Motor neuron (in vitro differentiated cells): ENCODE measurements at places on chromosomes 11 and 22. TPM values are rescaled to one million over a fixed set of nuclear protein-coding genes. Genes with fewer than 3 reads are reported as not detected.

GRCh38 chr11:31375879-31376278, 6.2 kb downstream of the DNAJC24 start:
- ATAC-seq, result no peak

- peak; percentile 84 for ATAC-seq
These were observed 41.0 kb upstream of the APLNR start for GRCh38 chr11:57277845-57278720.

- ATAC-seq, result no peak
These were observed 150.2 kb downstream of the BRD1 start for GRCh38 chr22:49677495-49677889.

DNA sequence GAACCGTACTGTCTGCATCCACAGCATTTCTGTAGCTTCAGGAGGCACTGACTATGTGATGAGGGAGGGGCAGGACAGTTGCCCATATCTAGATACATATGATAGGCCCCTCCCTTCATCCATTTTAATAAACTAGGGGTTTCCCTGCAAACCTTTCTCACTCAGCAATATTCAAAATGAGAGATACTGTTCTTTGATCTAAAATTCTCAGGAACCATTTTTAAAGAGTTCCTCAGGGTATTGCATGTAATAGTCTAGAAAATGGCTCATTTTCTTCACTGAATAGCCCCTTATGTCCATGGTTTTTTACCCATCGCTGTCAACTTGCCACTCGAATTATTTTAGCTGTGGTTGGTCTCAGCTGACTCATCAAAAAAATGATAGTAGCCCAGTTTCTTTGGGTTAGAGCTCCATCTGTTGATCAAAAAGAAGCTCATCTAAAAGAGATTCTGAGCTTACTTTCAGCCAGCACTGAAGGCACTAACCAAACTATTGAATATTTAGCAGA, 37.0 kb upstream of the DNAJB7 start:
- peak; percentile 25 for ATAC-seq

GRCh38 chr11:15349413-15349812, 234.7 kb downstream of the INSC start:
- ATAC-seq, result no peak

DNA sequence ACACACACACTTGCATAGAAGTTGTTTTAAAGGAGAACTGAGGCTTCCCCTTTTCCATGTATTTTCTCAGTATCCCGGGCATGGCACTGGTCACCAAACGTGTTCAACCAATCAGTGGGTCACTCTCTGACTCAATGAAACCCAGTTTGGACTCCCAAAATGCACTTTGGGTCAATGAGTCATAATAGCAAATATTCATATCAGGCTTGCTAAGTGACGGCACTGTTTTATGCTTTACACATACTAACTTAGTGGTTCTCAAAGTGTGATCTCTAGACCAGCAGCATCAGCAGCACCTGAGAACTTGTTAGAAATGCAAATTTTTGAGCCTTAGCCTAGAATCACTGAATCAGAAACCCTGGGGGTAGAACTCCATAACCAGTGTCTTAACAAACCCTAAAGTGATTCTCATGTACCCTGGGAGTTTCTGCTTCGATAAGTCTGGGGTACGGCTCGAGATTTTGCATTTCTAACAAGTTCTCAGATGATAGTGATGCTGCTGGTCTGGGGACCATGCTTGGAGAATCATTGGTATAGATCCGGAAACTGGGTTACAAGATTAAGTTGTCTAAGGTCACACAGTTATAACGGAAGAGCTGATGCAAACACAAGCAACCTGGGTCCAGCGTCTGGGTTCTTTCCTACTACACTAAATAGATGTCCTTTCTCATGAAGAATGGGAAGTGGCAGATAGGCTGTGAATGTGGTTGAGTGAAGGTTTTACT, 35.6 kb downstream of the ETS1 start:
- no peak for ATAC-seq

GRCh38 chr22:37967637-37968451, 14.3 kb downstream of the POLR2F start:
- no peak for ATAC-seq

DNA sequence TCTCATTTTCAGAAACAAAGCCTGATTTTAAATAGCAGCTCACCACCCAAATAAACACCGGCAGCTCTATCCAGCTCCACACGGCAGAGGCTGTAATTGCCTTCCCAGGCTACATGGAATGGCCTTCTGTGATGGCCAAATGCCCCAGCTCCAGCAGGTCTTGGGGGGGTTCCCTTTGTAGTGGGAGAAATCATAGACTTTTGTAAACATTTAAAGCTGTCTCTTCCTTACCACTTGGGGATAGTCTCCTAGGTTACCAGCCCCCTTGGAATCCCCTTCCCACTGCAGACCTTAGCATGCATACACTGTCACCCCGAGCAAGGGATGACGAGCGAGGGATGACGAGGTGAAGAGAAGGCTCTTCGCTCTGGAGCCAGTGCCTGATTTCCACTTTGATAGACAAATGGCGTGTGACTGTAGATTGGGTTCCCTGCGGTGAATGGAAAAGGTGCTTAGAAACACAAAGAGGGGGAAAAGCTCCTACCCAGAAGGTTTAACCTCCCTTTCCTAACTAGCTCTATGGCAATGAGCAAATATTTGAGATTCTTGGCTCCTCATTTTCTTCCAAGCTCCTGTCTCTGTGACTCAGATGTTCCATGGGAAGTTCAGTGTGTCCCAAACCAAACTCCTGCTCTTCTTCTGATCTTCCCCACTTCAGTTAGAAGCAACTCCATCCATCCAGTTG, 108.0 kb upstream of the CADM1 start:
- ATAC-seq, result no peak

DNA sequence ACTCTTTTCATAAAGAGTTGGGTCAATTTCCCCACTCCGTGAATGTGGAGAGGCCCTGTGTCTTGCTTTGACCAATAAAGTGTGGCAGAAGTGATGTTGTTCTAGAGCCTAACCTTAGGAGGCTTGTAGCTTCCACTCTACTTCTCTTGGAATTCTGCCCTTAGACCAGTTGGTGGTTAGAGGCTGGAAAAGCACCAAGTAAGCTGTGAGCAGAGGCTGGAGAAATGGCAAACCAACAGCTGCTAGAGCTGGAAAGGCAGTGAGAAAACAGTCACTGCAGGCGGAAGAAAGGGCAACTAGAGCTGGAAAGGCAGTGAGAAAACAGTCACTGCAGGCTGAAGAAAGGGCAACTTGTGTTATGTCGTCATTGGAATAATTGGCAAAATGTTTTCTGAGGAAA, 29.8 kb upstream of the MSANTD2 start:
- no peak for ATAC-seq

- no peak for ATAC-seq
These were observed 100.1 kb downstream of the PRR5L start for GRCh38 chr11:36395978-36396736.

DNA sequence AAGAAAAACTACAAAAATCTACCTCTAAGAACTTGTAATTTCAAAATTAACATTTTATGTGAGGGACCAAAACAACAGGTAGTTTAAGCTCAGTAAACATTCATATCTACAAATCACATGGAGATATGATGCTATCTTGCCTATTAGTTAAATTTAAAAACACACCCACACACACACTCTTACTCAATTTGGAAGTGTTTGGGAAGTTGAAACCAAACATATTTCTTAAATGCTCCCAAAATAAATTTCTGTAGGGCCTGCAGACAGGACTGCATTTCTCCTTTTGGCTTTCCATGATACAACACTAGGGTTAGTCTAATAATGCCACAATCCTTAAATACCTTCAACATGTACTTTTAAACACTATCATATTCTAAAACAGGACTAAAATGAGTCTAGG, 7.0 kb downstream of the PITPNB start:
- ATAC-seq, result no peak

DNA sequence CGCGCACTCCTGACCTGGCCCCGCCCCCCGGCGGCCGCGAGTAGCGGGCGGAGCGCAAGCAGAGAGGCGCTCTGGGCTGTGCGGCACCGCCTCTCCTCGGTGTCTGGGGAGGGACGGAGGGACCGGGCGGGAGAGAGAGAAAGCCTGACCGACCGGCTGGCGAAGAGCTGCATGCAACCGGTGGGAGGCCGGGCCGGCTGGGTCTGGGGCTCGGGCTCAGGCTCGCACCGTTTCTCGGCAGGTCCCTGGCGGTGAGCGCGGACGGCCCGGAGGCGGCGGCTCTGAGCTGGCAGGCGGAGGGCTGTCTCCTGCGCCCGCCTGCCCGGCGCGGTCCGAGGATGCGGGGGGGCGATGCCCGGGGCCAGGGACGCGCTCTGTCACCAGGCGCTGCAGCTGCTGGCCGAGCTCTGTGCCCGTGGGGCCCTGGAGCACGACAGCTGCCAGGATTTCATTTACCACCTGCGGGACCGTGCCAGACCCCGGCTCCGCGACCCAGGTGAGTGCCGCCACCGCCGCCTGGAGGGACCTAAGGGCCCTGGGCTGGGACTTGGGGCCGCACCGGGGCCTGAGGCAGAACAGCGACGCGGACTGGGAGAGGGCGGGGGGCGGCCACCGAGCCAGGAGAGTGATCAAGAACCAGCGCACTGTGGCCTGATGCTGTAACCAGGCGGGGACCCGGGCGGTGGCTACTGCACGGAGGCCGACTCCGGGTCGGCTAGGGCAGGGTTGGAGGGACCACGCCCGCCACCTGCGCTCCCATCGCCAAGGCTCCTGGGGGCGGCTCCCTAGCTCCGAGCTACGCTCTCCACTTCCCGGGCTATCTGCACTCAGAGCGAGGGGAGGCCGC, at the start of gene SYT9:
TSS of gene SYT9 (plus strand) at position 69 of the 847 bp plus-strand sequence. CDS start at position 352, 283 bp downstream.
- ATAC-seq, result peak; percentile 93

GRCh38 chr11:2366276-2366675, 10.8 kb upstream of the CD81 start:
- ATAC-seq, result no peak

DNA sequence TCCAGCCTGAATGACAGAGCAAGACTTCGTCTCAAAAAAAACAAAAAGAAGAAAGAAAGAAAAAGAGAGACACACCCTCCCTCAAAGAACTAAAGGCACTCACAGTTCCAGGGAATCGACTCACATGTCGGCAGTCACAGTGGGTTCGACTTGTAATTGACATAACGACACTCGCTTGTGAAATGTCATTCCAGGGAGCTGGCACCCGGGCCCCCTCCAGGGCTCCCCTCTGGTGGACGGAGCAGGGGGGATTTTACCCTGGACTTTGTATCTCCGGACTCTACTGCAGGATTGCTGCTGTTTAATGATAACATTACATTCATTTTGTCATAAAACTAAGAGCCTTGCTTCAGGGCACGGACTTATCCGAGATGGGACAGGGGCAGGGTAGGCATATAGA, 18.2 kb downstream of the NFAM1 start:
- ATAC-seq, result no peak

GRCh38 chr11:108963118-108963517, 298.2 kb downstream of the DDX10 start:
- ATAC-seq, result no peak

DNA sequence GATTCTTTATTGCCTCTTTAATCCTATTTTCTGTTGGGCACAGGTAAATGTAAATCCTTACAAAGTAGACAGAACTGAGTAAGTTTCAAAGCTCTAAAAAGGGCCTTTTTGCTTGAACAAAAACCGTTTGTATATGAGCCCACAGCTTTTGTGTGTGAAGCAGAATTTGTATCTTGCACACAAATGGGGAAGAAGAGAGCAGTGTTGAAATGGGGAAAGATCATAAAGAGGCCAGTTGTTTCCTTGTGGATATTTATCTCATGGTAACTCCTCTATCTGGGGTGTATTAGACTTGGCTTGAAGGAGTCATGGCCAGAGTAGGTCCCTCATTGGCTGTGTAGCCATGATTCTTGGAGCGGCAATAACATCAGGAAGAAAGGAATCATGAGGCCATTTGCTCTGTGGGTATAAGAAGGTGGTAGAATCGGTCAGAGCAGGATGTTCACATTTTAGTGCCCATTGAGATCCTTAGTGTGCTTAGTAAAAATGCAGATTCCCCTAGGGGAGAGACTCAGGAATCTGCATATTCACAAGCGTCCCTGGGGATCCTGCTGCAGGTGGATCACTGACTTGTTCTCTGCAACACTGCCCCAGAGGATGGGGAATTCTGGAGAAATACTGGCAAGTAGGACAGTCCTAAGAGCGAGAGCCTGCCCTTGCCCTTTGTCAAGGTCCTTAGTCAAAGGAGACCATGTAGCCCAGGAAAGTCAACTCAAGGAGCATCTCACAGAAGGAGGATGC, 126.5 kb downstream of the LDLRAD3 start:
- ATAC-seq, result no peak

DNA sequence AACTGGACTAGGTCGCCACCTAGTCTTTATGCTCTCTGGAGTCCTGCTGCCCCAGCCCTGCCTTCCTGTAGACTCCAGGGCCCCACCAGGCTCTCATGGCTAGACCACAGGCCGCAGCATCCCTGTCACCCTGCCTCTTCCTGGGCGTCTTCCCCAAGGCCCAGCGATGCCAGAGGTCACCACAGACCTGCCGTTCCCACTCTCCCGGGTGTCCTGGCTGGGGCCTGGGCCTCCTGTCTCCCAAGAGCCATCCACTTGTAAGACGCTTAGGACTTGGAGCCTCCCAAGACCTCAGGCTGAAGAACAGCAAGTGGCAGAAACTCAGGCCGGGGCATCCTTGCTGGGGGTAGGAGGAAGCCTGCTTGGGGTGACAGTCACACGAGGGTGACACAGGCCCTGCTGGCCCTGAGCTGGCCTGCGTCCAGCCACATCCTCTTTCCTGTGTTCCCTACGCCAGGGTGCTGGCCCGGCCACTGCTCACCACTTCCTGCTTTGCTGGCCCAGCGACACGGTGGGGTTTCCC, 2.0 kb upstream of the TCIRG1 start:
- no peak for ATAC-seq

DNA sequence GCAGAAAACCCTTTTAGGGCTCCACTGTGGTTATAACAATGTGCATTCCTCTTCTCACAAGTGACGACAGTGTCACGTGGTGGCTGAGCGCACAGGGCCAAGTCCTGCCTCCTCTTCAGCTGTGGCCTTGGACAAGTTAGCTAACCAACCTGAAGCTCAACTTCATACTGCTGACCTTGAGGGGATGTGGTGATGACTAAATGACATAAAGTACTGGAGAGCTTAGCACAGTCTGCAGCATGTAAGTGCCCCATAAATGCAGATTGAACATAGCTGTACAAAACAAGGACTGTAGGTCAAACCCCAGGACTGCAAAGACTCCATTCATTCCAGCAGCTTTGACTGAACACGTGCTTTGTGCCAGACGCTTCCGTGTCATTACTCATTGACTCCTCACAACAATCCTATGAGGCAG, 20.1 kb upstream of the MRGPRX2 start:
- ATAC-seq, result no peak

DNA sequence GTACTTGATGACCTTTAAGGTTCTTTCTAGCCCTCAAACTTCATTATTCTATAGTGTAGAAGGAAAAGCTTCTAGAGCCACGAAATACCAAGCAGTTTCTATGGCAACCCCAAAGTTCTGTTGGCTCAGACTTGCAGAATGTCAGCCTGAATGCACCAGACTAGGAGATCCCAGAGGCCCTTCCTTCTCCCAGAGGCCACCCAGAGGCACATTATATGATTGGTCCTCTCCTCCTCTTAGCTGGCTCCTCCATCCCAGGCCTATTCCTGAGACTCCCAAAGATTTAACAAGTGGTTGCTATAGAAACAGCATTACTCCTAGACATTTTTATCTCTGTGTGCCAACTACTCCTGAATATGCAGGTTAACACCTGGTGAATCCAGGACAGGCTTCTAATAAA, 69.2 kb upstream of the CCDC90B start:
- ATAC-seq, result no peak

The RIC8A gene
- 88.6 and 94.0 TPM in 2 replicates for total RNA-seq

The RAB1B gene
- 86.5 and 89.0 TPM in 2 replicates for total RNA-seq

The FAM111B gene
- 1.5 and 1.7 TPM in 2 replicates for total RNA-seq

The CARNS1 gene
- total RNA-seq, result 0.16 and 0.25 TPM in 2 replicates

The TMEM218 gene
- 18.5 and 20.1 TPM in 2 replicates for total RNA-seq

The C11orf97 gene
- not detected in 2 replicates for total RNA-seq

The NXPE1 gene
- total RNA-seq, result 0.09 and 0.21 TPM in 2 replicates
